ENCODE measurements at places on chromosomes 16 and 17.

GRCh38 chr17:65918916-65919315, 273.0 kb downstream of the CEP112 start:
- no peak overlapping the region for H3K27ac ChIP-seq
- no peak overlapping the region for H3K4me3 ChIP-seq
- H3K4me1 ChIP-seq: peaks cover 19% of the 10 kb centered on the region
- H3K27me3 ChIP-seq: no peaks in the 10 kb centered on the region
- DNase-seq: no peak

DNA sequence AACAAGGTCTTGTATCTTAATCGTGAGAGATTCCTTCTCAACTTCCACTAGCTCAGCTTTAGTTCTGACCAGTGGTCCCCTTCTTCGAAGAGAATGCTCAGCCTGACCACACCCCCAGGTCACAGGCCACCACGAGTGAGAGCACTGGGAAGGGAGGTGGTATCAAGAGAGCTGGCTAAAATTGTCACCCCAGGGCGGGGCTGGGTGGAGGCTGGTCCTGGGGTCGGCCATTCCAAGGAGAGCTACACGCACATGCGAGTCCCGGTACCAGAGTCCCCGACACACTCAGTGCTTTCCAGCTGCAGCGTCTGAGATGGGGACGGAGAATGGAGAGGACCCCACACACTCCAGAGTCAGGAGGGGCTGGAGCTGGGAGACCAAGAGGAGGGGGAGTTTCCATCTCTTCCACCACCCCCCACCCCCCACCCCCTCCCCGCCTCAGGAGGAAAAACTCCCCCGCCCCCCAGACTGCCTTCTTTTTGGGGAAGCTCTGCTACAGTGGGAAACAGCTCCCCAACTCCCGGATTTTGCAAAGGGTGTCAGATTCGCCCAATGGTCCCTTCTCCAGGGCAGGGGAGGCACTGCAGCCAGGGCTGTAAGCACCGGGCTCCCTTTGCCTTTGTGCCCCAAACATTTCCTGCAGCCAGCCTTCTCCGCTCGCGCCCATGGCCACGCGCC, 1.6 kb downstream of the C1QL1 start:
- H3K36me3 ChIP-seq: no peaks in the 10 kb centered on the region
- H3K27ac ChIP-seq: no peak overlapping the region
- H3K27me3 ChIP-seq: peaks cover 76% of the 10 kb centered on the region

DNA sequence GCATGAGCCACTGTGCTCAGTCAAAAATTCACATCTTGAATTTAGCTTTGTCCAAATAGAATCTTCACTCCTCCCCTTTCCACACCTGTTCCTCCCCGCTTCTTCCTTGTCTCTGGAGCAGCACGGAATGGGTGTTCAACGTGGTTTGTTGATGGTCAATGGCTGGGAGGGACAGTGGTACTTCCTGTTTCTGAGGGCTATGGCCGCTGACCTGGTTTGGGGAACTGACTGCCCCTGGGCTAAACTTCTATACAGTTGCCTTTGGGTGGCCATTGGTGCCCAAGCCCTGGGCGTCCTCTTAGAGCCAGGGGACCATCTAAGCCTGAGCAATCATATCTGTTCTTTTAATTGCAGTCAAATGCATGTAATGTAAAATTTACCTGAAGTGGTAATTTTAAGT, 19.1 kb upstream of the WFIKKN2 start:
- no peak overlapping the region for H3K4me3 ChIP-seq
- H3K27me3 ChIP-seq: peaks cover 26% of the 10 kb centered on the region
- DNase-seq: no peak
- H3K4me1 ChIP-seq: no peaks in the 10 kb centered on the region

GRCh38 chr16:4364196-4365013, 7.2 kb upstream of the VASN start:
- H3K27ac ChIP-seq: peak overlapping the region; percentile 56
- no peaks in the 10 kb centered on the region for H3K27me3 ChIP-seq
- no peak overlapping the region for H3K4me3 ChIP-seq

- no peak for DNase-seq
- H3K4me1 ChIP-seq: peaks cover 24% of the 10 kb centered on the region
- H3K27ac ChIP-seq: no peak overlapping the region
- no peak overlapping the region for H3K4me3 ChIP-seq
- H3K36me3 ChIP-seq: peaks cover 16% of the 10 kb centered on the region
Observed at GRCh38 chr16:12386192-12386591, 409.7 kb downstream of the SNX29 start.

GRCh38 chr16:83116274-83116892, 489.6 kb downstream of the CDH13 start:
- H3K36me3 ChIP-seq: no peaks in the 10 kb centered on the region
- H3K27me3 ChIP-seq: peaks cover 10% of the 10 kb centered on the region
- no peak overlapping the region for H3K4me3 ChIP-seq
- no peak for DNase-seq
- no peak overlapping the region for H3K27ac ChIP-seq

GRCh38 chr16:4945560-4946502, 8.9 kb upstream of the PPL start:
- DNase-seq: no peak
- H3K27ac ChIP-seq: no peak overlapping the region
- H3K4me3 ChIP-seq: no peak overlapping the region
- no peaks in the 10 kb centered on the region for H3K4me1 ChIP-seq
- no peaks in the 10 kb centered on the region for H3K36me3 ChIP-seq

GRCh38 chr16:3091551-3091950, 7.5 kb downstream of the ZSCAN10 start:
- no peaks in the 10 kb centered on the region for H3K36me3 ChIP-seq
- H3K27ac ChIP-seq: no peak overlapping the region
- H3K4me3 ChIP-seq: no peak overlapping the region
- peaks cover 11% of the 10 kb centered on the region for H3K4me1 ChIP-seq
